Brain (organoid and tissue), 16 donors: ENCODE measurements at places on chromosomes 11 and 22. TPM values are rescaled to one million over a fixed set of nuclear protein-coding genes. Genes with fewer than 3 reads are reported as not detected.
A peak's percentile ranks its signal among the peaks of the same experiment; 100 is the strongest.

Gene SPI1
- 7.5 TPM for polyA plus RNA-seq

Gene RNF141
- polyA plus RNA-seq: 12.8 TPM

Gene FXYD6
- 516 TPM for polyA plus RNA-seq

Gene ZP1
- 1.0 TPM for polyA plus RNA-seq

Gene AASDHPPT
- polyA plus RNA-seq: 25.0 TPM

Gene CRYBB2
- not detected for polyA plus RNA-seq

Gene MTMR3
- 22.8 TPM for polyA plus RNA-seq

DNA sequence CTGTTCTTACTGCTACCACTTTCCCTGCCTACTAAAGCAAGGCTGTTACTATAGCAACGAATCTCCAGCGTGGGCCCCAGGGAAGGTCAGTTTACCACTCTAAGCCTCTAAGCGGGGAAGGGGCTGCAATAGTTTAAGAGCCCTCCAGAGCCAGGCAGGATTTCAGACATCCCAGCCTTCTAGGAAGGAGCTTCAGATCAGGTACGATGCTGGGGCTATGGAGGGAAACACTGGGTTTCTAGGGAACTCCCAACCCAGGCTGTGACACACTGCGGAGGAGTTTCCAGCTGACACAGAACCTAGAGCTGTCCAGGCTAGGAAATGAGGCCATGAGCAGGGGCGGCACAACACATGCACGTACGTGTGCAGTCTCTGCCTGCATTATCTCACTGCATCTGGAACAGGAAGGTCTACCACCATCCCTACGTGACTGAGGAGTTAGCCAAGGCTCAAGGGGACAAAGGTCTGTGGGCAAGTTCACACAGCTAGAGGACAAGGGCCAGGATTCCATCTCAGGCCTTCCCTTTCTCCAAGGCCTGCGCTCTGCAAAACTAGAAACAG, 20.4 kb downstream of the HPS4 start:
- peak; percentile 86 for DNase-seq

DNA sequence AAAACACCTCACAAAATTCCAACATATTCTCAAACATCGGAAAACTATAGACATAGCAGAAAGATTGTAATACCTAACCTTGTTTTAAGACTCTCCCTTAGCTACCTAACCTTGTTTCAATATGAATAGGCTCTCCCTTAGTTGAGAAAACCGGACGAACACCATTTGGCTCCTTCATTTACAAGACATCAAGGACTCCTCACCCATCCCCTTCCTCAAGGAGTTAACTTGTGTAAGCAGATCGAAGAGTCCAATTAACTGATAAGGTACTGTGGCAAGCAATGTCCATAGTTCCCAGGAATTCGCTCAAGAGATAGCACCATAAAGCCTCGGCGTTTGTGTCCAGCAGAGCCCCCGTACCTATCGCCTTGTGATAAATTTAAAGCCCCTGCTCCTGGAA, 4.6 kb upstream of the ACRV1 start:
- no peak for DNase-seq

GRCh38 chr22:24805790-24806662, at the start of gene SGSM1:
Gene SGSM1 (plus strand): TSS chr22:24806211. CDS start chr22:24806326, 115 bp downstream.
- peak; percentile 91 for DNase-seq

- DNase-seq: no peak
Observed at GRCh38 chr22:27704581-27704980, 97.0 kb downstream of the MN1 start.

GRCh38 chr11:118895093-118896039, 11.7 kb downstream of the CXCR5 start:
- no peak for DNase-seq

GRCh38 chr11:13717331-13717730, 48.9 kb downstream of the FAR1 start:
- DNase-seq: no peak

DNA sequence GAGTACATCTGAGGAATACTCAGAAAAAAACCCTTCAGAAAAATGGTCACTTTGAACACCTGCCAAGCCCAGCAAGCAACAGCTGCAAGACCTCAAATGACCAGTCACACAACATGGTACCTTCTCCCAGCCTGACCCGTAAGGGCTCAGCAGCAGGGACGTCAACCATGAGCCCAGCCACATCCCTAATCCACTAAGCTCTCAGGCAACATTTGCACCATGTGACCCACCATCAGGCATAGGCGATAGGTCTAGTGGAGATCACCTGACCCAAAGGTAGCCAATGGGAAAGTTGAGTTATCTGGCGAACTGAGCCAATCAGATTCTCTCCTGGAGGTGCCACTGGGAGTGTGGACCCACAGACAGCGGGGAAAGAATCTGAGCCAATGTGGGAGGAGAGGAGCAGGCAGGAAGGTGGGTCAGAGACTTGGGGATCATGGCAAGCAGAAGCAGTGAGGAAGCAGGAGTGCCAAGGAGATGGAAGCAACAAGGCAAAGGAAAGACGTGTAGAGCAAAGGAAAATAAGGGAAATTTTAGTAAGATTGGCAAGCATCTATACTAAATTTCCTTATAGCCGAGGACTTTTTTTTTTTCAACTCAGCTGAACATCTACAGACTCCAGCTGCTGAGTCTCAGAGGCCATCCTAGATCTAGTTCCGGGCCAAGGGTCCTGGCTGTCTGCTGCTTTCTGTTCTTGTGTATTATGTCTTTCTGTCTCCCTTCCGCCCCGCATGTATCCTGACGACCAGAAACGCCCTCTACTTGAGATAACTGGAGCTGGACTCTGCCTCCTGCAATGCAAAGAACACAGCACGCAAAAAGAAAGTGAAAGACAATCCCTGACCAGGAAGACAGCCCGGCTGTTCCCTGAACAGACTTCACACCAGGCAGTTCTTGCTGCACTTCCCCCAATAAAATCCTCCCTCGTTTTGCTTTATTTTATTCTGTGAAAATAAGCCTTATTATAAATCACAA, 11.0 kb upstream of the PLAAT2 start:
- DNase-seq: no peak

DNA sequence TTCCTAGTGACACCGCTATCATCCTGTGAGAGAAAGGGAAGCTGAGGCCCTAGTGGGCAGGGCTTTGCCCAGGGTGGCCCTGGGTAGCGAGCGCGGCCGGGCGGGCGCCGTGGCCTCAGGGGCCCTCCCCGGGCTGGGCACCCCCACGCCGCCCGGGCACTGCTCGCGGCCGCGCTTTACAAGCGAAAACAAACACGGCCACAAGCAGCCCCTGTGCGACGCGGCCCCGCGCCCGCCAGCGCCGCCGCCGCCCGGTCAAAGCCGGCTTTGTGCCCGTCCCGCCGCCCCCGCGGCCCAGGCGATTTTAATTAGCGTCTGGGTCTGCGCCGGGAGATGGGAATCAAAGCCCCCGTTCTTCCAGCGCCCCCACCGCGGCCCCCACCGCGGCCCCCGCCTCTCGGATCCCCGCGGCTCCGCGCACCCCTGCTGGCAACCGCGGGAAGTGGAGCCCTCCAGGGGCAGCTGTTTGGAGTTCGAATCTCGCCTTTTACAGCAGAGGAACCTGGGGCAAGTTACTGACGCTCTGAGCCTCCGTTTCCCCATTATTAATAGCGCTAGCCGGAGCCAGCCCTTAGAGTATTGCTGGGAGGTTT, 47.9 kb downstream of the CHRDL2 start:
- peak; percentile 65 for DNase-seq

DNA sequence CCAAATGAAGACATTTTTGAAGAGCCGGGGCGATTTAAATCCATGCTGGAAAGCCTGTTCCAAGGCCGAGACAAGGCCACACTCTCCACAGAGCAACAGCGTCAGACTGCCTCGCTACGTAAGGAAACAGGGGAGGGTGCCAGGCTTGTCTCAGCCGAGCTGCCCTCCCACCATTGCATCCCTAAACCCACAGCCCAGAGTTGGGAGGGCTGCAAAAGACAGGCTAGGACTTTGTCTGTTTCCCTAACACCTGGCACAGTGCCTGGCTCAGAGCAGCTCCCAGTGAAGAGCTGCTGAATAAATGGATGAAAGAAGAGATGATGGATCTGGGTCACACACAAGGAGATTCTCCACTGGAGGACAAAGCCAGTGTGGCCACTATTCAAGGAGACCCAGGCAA, 51.3 kb upstream of the SCUBE2 start:
- DNase-seq: peak; percentile 35

GRCh38 chr22:40928657-40929056, 22.5 kb upstream of the RBX1 start:
- no peak for DNase-seq

DNA sequence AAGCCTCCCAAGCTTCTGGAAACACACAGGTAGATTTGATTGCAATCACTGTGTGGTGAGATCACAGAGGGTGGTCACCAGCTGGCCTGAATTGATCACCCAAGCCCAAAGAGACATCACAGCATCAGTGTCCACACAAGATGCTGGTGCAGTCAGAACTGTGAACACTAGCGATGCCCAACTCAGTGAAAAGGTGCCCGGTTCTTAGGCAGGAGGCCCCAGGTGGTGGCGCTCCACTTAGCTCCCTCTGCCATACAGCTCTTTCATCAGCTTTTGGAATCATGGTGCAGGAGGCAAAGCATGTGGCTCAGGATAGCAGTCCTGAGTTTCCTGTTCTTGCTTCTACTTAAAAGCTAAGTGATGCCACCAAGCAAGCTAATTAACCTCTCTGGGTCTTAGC, 11.1 kb downstream of the DGCR2 start:
- DNase-seq: no peak

DNA sequence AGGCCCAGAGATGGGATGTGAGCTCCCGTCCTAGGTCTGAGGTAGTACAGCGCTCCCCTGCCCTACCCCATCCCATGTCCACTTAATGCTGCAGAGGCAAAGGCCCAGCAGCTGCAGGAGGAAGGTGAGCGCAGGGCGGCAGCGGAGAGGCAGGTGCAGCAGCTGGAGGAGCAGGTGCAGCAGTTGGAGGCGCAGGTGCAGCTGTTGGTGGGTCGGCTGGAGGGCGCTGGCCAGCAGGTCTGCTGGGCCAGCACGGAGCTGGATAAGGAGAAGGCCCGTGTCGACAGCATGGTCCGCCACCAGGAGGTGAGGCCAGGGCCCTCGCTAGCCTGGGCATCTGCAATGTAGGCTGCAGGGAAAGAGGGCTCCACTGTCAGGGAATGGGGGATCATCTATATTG, 15.2 kb downstream of the CCDC157 start:
- DNase-seq: no peak

DNA sequence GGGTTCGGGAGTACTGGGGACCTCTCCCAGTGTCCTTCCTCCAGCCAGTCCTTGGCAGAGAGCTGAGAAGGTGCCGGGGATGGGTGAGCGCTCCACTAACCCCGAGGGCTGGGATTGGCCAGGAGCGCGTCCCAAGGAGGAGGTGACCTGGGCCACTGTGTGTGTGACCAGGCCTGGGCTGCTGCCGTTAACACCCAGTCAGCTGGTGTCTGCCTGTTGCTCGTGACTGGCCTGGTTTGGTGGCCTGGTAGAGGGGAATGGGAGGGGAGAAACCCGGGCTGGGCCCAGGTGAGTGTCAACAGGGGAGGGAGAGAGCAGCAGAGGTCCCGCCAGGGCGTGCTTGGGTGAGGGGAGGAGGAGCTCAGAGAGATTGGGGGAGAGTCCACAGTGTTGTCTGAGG, 29.9 kb upstream of the GRAMD4 start:
- DNase-seq: no peak

GRCh38 chr11:97909614-97910399, 1110.9 kb upstream of the CNTN5 start:
- DNase-seq: no peak

GRCh38 chr22:22395245-22395644, 113.3 kb downstream of the ZNF280B start:
- no peak for DNase-seq

GRCh38 chr11:102046841-102047240, 396 bp upstream of the CFAP300 start:
- DNase-seq: no peak

GRCh38 chr11:74490941-74491340, 2.6 kb downstream of the LIPT2 start:
- no peak for DNase-seq

- peak; percentile 55 for DNase-seq
Observed at GRCh38 chr11:123427405-123427804, 2.7 kb upstream of the GRAMD1B start.
